EL (cell line): ENCODE measurements at places on chromosomes 13 and 19.

DNA sequence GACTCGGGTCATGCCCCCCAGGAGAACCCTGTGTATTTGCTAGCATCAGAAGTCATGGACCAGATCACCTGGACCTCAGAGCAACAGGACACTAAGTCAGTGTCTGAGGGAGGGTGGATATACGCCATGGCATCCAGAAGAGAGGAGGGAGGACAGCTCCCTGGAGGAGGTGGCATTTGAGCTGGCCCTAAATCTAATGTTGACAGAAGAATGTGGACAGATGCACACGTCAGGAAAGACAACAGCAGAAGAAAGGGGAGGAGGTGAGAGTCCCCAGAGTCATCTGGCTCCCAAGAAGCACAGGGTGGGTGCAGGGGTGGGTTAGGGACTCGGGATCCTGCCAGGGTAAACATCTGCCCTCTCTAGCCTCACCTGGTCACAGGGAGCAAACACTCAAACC, 24.5 kb upstream of the CCNE1 start:
- no peak for DNase-seq

GRCh38 chr19:53878776-53879139, 3.2 kb upstream of the PRKCG start:
- no peak for DNase-seq

GRCh38 chr19:57302727-57303401, 17.4 kb upstream of the ZNF543 start:
- peak; percentile 27 for DNase-seq

DNA sequence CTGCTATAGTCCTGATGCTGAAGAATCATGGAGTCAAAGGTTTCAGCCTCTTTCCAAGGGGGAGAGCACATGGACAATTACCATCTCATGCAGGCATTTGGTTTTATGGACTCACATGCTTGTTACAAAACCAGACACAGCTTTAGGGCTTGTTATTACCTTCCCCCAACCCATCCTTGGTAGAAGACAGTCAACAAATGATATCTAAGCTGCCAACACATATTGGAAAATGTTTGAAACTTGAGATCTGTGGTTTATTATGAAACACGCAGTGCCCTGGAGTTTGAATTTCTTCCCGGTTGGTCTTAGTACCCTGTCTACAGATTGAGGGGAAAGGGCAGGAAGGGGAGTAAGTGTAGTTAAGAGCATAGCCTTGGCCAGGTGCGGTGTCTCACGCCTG, 12.5 kb upstream of the CYP2A6 start:
- no peak for DNase-seq
